ENCODE measurements at places on chromosomes 7 and 10.
A peak's percentile ranks its signal among the peaks of the same experiment; 100 is the strongest.

GRCh38 chr7:35257251-35258124, 3.6 kb upstream of the TBX20 start:
- DNase-seq, result no peak

- no peak for DNase-seq
These were observed 24.9 kb downstream of the EPDR1 start for GRCh38 chr7:37945336-37945735.

GRCh38 chr10:117684672-117685211, 142.2 kb downstream of the EMX2 start:
- DNase-seq, result no peak

DNA sequence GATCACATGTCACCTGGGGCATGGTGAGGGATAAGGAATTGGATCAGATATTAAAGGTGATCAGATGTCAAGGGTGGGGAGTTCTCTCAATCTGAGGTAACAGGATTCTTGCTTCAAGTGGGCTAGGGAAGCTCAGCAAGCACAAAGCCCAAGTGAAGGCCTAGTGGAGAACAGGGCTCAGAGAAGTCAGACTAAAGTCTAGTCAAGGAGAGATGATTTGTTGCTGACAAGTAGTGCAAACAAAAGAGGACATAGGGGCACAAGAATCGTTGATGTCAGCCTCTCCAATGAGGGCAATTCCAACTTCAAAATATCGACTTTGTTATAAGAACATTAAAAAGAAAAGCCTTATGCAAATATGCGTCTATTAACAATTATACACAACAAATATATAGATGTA, 852.8 kb upstream of the CELF2 start:
- no peak for DNase-seq

DNA sequence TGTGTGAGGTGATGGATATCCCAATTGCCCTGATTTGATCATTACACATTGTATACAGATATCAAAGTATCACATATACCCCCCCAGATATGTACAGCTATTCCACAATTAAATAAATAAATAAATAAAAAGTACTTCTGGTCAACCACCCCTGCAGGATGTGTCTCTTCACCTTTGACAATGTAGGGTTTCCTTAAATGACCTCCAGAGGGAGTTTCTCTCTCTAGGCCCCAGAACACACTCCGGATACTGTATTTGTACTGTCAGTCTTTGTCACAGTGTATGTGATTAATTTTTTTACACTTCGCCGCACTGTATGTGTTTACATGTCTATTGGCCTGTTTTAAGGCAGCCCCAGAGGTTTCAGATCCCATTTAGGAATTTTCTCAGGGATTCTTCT, 123.6 kb downstream of the ADCYAP1R1 start:
- DNase-seq, result no peak

GRCh38 chr10:102517553-102517952, 13.8 kb downstream of the SUFU start:
- DNase-seq, result no peak

- peak; percentile 28 for DNase-seq
These were observed 27.7 kb upstream of the MYH16 start for GRCh38 chr7:99244939-99245338.

DNA sequence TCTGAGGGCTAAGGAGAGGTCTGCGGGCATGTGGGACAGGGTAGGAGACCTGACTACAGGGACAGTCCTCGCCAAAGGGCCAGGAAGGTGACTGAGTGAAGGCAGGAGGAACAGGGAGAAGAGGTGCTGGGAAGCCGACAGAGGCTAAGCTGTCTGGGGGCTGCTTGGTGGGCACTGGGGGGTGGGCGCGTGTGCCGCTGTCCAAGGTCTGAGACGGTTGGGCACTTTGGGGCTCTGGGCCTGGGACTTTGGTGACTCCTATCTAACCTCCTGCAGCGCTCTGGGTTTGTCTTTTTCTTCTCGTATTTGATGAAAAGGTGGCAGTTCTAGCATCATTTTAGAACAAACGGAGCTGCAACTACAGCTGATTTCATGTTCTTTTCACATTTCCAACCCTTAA, 141.5 kb downstream of the C10orf105 start:
- DNase-seq, result no peak

DNA sequence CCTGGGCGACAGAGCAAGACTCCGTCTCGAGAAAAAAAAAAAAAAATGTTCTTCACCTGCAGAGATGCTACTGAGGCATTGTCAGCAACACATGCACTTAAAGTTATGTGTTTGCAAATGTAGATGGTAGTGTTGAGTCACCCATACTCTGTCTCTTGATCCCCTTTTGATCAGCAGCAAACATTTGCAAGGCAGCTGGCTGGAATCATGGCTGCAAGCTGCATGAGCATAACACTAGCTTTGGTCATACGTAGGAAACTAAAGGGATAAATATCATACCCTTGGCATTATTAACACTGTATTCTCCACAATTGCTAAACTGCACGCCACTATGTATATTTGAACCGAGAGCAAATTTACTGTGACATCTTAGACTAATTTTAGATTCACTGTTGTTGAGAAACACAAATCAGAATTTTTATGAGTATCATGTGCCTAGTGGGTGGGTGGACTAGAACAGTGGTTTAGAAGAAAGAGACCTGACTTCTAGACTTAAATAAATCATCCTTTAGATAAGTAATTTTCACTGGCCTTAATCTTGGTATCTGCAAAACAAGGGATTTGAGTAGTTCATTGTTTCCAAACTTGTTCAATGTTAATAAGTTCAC, 229.3 kb upstream of the MEOX2 start:
- no peak for DNase-seq

DNA sequence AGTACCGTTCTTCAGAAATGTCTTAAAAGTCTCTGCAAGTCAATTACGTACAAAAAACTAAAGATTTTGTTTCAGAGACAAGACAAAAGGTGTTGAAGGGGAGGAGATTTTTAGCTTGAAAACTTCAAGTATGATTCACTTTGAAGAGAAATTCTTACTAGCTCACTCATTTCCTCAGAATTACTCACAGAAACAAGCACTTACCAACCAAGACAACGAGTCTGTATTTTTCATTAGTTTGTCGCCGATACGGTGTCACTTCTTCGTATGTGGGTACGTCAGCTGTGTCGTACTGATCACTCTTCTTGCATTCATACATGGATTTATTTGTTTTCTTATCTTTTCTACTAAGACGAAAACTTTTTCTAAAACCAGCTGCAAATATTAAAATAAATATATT, 90.6 kb upstream of the ODAD2 start:
- DNase-seq, result no peak

DNA sequence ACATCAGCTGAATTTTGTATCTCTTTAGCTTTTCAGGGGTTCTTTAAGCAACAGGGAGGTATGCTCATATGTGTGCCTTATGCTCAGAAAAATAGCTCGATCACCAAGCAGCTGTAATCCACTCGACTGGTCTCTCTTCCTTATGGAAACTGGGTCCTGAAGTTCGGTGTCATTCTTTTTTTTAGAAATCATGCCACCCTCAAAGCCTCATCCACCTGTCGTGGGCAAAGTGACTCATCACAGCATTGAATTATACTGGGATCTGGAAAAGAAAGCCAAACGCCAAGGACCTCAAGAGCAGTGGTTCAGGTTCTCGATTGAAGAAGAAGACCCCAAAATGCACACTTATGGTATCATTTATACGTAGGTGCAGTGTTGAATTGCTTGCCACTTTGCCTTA, 83.6 kb downstream of the FANK1 start:
- DNase-seq, result no peak

DNA sequence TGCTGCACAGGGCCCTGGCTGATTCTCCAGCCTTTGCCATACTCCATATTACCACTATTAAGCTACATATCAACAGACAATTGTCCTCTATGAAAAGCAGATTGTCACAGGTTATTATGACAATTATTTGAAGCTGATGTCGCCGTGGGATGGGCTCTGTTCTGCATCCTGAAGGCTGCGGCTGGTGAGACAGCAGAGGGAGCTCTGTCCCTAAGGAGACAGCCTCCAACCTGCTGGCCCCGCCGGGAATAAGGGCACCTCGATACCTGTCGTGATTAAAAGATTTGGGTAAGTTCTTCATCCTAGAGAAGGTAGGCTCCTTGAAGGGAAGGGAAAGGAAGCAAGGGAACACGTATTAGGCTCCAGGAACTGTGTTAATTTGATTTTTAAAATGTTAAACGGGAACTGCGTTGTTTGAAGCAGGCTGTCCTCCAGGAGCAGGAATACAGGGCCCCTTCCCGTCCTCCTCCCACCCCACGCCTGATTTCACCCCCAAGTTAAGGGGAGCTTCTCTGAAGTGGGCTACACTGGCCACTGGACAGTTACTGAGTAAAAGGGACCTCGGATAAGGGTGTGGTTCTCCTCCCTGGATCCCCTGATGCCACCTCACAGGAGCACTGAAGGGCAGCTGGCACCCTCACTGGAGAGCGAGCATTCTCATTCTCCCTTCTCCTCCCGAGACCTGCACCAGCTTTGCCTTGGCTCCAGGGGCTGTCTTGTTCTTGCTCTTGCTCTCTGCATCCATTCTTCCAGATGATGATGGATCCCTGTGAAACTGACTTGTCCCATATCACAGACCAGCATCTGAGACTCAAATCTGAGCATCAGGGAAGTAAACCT, 11.8 kb upstream of the TIAL1 start:
- DNase-seq, result peak; percentile 73

- DNase-seq, result no peak
These were observed 30.9 kb upstream of the VCL start for GRCh38 chr10:73967022-73967429.

- no peak for DNase-seq
These were observed 26.2 kb downstream of the HIBADH start for GRCh38 chr7:27636326-27637006.

DNA sequence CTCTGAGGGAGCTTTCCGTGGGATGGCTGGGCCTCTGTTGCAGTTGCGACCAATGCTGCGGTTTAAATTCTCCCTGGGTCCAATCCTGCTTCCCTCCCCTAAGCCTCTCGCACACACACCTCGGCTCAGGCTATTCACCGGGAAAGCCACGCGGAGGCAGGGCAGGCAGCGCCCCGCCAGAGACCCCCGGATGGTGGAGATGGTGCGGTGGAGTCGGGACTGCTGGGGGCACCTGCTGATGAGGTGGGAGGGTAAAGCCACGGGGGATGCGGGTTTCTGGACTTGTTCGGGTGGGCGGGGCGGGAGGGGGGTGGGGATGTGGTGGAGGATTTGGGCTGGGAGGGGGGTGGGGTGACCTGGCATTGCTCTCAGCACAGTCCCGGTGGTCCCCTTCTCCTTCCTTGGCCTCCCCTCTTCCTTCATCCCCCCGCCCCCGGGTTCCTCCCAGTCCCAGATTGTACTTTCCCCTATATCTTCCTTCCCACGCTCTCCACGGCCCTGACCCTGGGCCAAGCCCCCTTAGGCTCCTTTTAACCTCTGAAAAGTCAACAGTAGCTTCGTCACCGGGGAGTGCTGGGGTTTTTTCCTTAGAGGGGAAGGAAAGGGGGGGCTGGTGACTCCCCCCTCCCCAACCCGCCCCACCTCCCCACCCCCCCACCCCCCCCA, 16.4 kb downstream of the UNCX start:
- DNase-seq, result no peak

GRCh38 chr7:33504266-33504665, 374.9 kb downstream of the BBS9 start:
- DNase-seq, result no peak

GRCh38 chr7:47100817-47101435, 481.0 kb downstream of the TNS3 start:
- DNase-seq, result peak; percentile 65

GRCh38 chr10:94112321-94112720, 118.6 kb downstream of the PLCE1 start:
- no peak for DNase-seq

DNA sequence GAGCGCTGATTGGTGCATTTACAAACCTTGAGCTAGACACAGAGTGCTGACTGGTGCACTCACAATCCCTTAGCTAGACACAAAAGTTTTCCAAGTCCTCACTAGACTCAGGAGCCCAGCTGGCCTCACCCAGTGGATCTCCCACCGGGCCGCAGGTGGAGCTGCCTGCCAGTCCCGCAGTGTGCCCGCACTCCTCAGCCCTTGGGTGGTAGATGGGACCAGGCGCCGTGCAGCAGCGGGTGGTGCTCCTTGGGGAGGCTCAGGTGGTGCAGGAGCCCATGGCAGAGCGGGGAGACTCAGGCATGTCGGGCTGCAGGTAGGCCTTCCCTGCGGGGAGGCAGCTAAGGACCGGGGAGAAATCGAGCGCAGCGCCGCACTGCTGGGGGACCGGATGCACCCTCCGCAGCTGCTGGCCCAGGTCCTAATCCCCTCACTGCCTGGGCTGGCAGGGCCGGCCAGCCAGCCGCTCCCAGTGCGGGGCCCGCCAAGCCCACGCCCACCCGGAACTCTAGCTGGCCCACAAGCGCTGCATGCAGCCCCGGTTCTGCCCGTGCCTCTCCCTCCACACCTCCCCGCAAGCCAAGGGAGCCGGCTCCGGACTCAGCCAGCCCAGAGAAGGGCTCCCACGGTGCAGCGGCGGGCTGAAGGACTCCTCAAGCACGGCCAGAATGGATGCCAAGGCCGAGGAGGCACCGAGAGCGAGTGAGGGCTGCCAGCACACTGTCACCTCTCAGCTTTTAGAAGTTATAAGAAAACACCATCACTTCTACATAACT, 128.9 kb downstream of the ZNF438 start:
- DNase-seq, result no peak

- peak; percentile 5 for DNase-seq
These were observed 71.5 kb downstream of the PRPF18 start for GRCh38 chr10:13658264-13658663.

DNA sequence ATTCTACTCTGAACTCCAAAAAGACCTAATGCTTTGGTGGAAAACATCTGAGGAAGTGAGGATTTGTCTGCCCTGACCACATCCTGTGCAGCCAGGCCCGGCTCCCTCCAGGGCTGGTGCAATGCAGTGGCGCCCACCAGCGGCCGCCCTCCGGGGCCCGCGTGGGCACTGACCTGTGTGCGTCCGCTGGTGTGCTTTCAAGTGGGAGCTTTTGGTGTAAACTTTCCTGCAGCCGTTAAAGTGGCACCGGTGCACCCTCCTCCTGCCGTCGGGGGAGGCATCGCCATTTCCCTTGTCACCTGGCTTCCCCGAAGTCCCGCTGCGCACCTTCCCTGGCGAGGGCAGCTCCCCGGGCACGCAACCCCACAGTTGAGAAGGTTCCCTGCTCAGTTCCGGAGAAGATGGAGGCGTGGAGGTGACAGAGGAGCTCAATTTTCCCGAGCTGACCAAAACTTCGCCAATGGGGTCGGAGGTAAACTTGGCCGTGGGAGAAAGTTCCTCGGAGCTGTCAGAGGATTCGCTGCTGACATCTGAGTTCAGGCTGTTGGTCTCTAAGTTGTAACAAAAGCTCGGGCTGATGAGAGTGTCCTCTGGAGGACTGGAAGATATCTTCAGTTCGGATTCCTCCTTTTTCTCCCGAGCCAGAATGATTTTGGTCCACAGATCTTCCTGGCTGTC, 3.4 kb downstream of the KLF6 start:
- peak; percentile 72 for DNase-seq

DNA sequence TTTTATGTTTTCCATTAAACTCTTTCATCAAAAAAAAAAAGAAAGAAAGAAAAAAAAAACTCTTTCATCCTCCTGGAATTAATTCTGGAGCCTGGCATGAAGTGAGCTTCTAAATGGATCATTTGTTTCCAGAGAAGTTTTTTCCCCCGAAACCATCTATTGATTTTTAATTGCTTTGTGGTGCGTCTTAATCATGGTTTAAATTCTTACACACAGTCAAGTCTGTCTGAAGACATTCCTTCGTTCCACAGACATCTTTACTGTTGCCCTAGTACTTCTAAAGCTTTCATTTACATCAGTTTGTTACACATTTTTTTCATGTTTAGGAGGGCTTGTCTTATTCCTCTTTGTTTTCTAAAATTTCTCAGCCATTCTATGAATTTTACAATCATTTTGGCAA, 493.4 kb upstream of the FOXK1 start:
- no peak for DNase-seq

GRCh38 chr10:50346942-50347341, 95.6 kb upstream of the ASAH2 start:
- DNase-seq, result no peak
